ENCODE measurements at places on chromosomes 1 and 21.

GRCh38 chr1:113999799-114000198, 20.5 kb downstream of the OLFML3 start:
- DNase-seq = no peak

DNA sequence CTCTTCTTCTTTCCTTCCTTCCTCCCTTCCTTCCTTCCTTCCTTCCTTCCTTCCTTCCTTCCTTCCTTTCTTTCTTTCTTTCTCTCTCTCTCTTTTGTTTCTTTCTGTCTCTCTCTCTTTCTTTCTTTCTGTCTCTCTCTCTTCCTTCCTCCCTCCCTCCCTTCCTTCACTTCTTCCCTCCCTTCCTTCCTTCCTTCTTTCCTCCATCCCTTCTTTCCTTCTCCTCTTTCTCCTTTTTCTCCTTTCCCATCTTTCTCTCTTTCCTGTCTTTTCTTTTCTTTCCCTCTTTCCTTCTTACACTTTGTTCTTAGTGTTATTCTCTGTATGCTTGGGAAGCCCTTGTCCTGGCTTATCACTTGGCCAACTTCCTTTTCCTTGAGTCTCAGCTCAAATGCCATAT, 72.5 kb upstream of the MPC2 start:
- no peak for DNase-seq

GRCh38 chr1:21305900-21306189, 15.6 kb upstream of the ECE1 start:
- no peak for DNase-seq

- no peak for DNase-seq
Observed at GRCh38 chr1:19250629-19251304, 557 bp downstream of the EMC1 start.
